ENCODE measurements at places on chromosomes 16 and 17.

- peak; percentile 62 for DNase-seq
Observed at GRCh38 chr16:82735673-82736091, 108.9 kb downstream of the CDH13 start.

DNA sequence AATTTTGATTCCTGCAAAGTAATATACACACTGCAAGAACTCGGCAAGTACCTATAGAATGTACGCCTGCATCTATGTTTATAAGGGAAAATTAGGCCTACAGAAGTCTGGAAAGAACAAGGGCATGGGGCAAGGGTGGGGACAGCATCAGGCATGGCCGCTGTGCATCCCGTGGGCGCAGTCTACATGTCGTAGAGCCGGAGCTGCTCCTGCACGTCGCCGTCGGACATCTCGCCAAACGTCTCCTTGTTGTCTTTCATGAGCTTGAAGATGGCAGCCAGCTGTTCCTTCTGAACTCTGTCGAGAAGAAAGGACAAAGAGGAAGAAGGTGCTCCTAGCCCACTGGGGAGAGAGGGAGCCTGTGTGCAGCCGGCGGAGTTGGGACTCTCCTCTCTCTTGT, 33.4 kb downstream of the MXRA7 start:
- no peak for DNase-seq

DNA sequence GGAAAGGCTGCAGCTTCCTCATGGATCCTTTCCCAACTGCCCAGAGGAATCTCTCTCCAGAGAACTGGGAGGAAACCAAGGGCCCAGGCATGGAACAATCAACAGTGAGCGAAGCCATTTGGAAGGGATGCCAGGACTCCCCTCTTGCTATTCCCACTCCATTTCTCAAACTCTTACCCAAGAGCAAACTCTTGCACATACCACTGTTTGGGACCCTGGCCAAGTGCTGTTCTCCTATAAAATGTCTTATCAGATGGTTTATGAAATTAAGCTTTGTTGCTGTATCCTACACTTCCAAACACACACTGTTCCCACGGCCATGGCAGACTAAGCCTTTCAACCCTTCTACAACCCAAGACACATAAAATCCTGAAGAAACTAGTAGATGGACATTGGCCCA, 48.3 kb upstream of the AXIN2 start:
- DNase-seq: no peak

- DNase-seq: peak; percentile 6
Observed at GRCh38 chr16:83458612-83459011, 349.2 kb upstream of the HSBP1 start.

GRCh38 chr17:78970834-78971755, 8.6 kb downstream of the LGALS3BP start:
- DNase-seq: peak; percentile 78

GRCh38 chr17:37147301-37147812, 198.6 kb downstream of the AATF start:
- peak; percentile 41 for DNase-seq

- DNase-seq: peak; percentile 27
Observed at GRCh38 chr17:44314869-44315661, 6.7 kb downstream of the RUNDC3A start.

DNA sequence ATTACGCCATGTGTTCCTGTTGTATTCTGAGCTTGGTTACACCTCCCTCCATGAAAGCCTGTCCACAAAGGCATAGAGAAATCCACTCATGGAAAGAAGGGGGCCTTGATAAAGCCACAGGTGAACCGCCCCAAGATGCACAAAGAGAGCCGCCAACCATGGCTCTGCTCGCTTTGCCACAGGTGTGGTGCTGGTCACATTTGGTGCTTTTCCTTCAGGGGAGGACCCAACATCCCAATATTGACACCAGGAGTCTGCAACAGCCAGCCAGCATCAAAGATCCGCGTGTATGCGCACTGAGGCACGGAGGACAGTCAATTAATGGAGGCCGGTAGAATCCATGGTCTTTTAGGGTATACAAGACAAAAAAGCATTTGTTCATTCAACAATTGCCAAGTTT, 7.3 kb downstream of the ABCA3 start:
- DNase-seq: no peak

DNA sequence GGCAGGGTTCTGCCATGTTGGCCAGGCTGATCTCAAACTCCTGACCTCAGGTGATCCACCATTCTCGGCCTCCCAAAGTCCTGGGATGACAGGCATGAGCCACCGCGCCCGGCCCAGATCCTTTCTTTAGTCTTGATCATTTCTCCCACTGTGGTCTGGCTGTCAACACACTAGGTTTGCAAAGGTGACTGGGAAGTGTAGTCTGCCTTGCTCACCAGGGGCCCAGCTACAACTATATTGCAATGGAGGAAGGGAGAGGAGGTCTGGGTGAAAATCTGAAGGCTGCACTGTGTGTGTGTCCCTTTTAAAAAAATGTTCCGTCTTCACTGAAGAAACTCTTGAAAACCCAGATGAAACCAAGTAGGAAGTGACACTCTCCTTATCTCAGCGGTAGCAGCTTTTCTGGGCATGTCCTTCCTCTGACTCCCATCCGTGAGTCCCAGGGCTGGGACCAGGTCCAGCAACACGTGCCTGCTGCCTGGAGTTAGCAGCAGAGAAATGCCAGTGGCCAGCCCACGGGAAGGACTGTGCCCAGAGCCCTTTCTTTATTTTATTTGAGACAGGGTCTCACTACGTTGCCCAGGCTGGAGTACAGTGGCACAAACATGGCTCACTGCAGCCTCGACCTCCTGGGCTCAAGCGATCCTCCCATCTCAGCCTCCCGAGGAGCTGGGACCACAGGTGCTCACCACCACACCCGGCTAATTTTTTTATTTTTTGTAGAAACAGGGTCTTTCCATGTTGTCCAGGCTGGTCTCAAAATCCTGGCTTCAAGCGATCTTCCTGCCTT, 17.8 kb upstream of the KIF19 start:
- DNase-seq: no peak

GRCh38 chr17:57881783-57882351, 32.0 kb upstream of the MRPS23 start:
- DNase-seq: no peak

- DNase-seq: peak; percentile 1
Observed at GRCh38 chr17:77462553-77463497, 322.1 kb downstream of the SEC14L1 start.

DNA sequence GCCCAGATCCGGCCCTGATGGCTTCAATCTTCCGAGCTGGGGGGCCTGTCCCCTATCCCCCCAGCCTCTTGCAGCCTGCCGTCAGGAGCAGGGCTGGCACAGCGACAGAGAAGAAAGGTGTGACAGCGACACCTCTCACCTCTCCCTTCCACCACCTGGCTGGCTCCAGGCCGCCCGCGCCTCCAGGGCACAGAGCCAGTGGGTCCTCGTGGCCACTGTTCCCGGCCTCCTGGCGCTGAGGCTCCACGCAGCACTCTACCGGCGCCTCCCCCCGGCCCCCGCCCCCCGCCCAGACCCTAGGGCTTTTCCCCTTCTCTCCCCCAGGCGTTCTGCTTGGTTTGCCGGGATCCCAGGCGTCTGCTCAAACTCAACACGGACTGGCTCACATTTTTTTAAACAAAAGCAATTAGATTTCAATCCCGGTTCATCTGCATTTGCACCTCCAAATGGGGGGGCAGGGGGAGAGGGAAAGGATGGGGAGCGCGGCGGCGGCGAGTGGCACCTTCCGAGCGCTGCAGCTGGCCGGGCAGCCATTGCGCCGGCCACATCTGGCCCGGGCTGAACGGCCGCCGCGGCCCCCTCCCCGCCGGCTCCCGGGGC, 12.8 kb upstream of the CBX8 start:
- DNase-seq: no peak

GRCh38 chr16:56980792-56981724, 8.3 kb upstream of the NLRC5 start:
- DNase-seq: no peak

DNA sequence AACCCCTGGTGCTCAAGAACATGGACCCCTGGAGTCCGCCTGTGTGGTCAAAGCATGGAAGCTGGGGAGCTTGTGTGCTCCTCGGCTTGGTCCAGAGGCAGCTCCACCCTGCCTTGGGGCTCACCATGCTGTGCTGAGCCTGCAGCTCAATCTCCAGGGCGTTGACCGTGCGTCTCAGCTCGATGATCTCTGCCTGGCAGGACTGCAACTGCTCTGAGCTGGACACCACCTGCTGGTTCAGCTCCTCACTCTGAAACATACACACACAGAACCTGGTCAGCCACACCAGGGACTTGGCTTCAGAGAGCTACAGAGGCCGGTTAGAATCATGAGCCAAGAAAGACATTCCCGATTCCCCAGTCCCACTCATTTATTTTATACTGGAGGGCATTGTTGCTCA, 2.7 kb downstream of the KRT35 start:
- DNase-seq: no peak

DNA sequence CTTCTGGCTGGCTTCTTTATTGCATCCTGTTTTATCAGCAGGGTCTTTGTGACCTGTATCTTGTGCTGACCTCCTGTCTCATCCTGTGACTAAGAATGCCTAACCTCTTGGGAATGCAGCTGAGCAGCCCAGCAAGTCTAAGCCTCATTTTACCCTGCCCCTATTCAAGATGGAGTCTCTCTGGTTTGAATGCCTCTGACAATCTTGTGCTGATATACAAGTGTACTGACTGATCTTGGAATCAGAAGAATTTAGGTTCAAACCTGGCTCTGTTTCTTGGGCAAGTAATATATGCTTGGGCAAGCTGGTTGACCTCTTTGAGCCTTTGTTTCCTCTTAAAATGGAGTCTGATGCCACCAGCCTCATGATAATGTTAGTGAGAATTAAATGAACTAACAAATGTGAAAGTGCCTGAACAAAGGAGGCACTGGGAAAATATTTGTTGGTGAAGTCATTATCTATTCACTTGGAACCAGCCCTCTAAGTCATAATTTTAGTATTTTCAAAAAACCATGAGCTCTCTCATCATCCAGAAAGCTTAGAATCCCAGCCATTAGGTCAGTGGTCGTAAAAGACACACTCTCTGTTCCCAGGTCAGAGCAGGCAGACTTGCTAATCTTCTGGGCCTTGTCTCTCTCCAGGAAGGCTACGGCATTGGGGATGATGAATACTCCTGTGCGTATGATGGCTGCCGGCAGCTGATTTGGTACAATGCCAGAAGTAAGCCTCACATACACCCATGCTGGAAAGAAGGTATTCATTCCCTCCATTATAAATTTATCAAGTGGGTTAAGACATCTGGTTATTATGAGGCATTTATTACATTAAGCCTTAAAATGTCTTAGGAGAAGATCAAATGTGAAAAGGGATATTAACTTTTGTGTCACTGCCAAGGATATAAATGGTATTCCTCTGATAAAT, 18.1 kb upstream of the ARL2BP start:
- DNase-seq: no peak

GRCh38 chr16:58086381-58087208, 42.6 kb downstream of the CFAP20 start:
- DNase-seq: no peak

GRCh38 chr17:55134486-55135157, 130.1 kb upstream of the HLF start:
- DNase-seq: no peak

- no peak for DNase-seq
Observed at GRCh38 chr16:82331974-82332750, 162.1 kb upstream of the MPHOSPH6 start.

- DNase-seq: no peak
Observed at GRCh38 chr17:40447148-40447644, 3.9 kb downstream of the IGFBP4 start.

DNA sequence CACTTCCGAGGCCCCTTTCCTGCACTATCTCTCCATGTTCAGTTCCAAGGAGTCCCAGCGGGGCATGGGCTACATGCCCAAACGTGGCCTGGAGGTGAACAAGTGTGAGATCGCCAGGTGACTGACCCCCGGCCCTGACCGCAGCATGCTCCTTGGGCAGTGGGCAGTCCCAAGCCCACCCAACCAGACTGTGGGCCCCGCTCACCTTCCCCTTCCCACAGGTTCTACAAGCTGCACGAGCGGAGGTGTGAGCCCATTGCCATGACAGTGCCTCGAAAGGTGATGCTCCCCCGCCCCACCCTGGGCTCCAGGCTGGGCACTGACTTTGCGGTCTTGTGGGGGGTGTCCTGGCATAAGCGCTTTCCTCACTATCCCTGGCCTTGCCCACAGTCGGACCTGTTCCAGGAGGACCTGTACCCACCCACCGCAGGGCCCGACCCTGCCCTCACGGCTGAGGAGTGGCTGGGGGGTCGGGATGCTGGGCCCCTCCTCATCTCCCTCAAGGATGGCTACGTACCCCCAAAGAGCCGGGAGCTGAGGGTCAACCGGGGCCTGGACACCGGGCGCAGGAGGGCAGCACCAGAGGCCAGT, 4.7 kb downstream of the CORO1A start:
- no peak for DNase-seq

- DNase-seq: peak; percentile 12
Observed at GRCh38 chr17:56754523-56755208, 79.1 kb downstream of the C17orf67 start.

GRCh38 chr16:62638964-62639870, 603.0 kb upstream of the CDH8 start:
- peak; percentile 93 for DNase-seq

DNA sequence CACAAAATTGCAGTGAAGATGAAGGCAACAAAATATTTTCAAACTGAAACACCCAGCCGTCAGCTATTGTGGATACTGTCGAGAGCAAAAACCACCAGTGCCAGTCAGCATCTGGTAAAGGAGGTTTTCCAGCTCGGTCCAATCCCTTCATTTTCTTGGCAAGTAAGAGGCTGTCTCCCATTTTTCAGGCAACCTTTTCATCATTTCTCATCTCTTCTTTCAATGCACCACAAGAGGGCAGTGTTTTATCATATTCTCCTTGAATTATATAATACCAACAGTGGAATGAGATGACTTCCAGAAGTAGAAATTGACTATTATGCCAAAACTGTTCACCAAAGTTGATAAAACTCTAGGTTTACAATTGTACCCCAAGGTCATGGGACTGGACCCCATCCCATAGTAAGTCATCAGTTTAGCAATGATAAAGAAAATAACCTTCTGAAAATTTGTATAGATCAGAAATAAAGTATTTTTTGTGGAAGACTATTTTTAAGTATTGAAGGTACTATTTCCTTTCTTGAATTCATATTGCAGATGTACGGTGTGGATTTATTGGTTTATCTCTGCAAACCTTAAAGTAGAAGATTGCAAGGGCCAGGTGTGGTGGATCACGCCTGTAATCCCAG, 16.8 kb downstream of the NQO1 start:
- peak; percentile 67 for DNase-seq

Data from MM.1S (cell line).